ENCODE measurements at places on chromosomes 12 and 14.

GRCh38 chr12:70487440-70487839 is 121.3 kb downstream of the KCNMB4 start:
- DNase-seq, result no peak

GRCh38 chr14:103378038-103378854 is 7.0 kb upstream of the MARK3 start:
- peak; percentile 99 for DNase-seq

- DNase-seq, result no peak
These were observed 155.8 kb downstream of the RIMBP2 start for GRCh38 chr12:130560321-130560720.

GRCh38 chr12:27572486-27573255 is 48.7 kb downstream of the PPFIBP1 start:
- DNase-seq, result no peak

DNA sequence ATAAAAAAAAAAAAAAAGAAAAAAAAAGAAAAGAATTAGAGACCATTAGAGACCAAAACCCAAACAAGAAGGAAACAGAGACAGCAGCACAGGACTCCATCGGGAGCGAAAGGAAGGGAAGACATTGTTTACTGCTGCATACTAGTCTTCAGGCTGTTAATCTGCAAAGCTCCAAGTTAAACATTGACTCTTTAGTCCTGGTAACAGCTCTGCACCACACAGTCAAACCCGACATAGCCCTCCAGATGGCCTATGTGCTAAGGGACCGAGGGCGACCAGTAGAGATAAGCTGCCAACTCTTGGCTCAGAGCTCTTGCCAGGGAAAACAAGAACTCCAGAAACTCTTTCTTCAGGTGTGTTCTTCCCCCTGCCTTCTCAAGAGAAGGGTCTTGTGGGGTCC is 7.8 kb downstream of the P2RX4 start:
- no peak for DNase-seq

DNA sequence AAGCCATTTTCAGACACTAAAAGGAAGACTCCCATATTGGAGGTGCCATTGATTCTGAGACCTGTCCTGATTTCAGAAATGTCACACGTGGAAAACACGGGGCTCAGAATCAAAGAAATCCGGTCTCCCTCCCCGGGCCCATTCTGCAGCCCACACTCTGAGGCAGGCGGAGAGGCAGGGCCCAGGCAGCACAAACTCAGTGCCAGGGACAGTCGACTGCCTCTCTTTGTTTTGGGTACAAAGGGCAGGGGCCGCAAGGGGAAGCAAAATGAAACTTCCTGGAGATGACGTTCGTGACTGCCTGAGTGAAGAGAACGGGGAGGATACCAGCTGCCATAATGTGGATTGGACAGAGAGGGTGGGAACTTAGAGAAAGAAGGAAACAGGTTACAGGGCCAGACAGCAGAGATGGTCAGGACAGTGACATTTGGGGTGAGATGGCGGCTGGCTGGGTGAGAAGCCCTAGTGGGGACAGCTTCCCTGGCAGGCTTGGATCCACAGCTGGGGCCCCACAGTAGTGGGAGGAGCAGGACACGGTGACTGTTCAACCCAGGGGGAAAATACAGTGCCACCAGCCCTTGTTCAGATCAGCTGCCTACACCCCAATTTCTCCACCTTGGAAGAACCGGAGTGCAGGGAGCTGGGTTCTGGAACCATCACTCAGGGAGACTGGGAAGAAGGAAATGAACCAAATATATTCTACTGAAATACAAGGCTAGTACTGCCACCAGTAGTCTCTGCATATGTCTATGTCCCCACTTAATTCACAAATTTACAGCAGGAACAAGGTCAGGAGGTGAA is 8.1 kb downstream of the GAPDH start:
- DNase-seq, result no peak

GRCh38 chr12:32997471-32997870 is 100.9 kb upstream of the PKP2 start:
- DNase-seq, result no peak

- no peak for DNase-seq
These were observed 1.0 kb downstream of the KCNA1 start for GRCh38 chr12:4910502-4911315.

DNA sequence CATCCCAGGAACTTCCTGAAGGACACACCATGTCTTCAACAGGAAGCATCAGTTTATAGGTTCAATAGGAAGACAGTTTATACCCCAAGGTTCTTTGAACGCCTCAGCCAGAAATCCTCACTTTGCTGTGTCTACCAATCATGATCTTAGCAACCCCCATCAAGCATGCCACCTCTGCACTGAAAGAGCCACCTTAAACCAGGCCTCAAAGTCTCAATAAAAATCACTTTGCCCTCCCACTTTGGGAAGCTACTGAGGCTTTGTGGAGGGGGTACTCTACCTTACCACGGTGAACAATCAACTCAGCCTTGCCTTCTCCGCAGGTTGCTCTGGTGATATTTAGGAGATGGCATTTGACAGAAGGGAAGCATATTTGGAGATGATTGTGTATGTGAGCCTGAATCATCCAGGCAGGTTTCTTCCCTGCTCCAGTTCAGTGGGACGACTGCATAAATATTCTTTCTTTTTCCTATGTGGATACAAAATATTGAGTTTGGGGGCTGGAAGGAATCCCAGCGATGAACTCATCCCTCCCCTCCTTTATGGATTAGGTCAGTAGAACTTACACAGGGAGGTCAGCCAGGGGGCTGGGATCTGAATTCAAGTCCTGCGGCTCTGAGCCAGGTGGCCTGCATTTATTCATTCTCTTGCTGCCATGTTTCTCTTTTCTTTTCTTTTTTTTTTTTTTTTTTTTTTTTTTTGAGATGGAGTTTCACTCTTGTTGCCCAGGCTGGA is 42.8 kb upstream of the VASH1 start:
- no peak for DNase-seq

- no peak for DNase-seq
These were observed 26.4 kb upstream of the GPR132 start for GRCh38 chr14:105091517-105092170.

DNA sequence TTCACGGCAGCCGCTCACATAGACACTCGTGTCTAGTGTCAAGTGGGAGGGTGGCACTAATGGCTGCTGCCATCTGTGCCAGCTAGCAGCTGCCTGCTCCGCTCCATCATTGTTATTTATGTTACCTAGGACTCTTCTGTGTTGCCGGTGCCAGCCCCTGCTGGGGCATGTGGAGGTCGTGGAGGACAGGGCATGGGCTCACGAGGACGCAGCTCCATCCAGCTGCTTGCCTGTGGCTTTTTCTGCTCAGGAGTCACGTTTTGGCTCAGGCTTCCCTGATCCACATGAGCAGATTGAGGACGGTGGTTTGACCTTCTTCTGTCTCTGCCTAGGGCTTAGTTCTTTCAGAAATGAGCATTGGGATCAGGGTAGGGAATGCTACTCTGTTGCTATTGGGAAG is 31.2 kb downstream of the TPCN1 start:
- DNase-seq, result no peak

DNA sequence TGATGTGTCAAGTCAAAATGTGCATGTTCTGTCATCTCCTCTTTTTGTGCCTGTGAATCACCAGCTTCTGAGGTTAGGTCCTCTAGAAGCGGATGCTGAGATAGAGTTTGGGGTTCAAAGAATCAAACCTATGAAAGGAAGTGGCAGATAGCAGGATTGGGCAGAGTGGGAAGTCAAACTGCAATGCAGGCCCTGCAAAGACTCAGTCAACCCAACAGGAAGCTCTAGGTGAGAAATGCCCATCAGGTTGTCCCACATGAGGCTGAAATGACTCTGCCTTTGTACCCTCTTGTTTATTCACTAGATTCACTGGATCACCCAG is 4.5 kb upstream of the MIA2 start:
- no peak for DNase-seq

DNA sequence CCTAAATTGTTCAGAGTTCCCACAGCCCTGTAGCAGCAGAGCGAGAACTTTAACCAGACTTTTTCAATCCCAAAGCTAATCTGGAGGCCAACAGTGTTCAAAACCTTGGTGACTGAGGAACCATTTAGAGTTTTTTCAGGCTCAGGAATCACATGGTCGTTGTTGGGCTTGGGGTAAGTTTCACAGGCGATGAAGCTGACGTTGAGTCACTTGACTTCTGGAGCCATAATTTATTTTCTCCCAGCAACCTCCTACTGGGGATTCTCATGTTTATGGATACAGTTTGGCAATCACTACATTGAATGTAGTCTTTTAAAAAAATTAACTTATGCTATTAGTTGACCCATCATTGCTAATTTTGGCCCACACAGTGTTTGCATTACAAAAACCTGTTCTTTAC is 34.5 kb downstream of the SSPN start:
- no peak for DNase-seq

DNA sequence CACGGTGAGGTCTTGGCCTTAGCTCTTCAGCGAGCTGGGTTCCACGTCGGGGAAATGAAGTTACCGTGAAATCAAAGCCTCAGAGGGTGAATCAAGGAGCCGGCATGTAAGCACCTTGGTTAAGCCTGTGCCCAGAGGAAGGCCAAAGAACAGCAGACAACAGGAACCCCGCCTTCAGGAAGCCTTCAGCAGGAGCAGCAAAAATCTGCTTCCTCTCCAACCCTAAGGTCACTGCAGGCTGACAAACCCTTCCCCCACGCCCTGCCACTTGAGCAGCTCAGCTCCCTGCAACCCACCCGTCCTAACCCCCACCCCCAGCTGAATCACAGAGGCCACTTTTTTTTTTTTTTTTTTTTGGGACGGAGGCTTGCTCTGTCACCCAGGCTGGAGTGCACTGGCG is 72.9 kb upstream of the LTA4H start:
- DNase-seq, result no peak

DNA sequence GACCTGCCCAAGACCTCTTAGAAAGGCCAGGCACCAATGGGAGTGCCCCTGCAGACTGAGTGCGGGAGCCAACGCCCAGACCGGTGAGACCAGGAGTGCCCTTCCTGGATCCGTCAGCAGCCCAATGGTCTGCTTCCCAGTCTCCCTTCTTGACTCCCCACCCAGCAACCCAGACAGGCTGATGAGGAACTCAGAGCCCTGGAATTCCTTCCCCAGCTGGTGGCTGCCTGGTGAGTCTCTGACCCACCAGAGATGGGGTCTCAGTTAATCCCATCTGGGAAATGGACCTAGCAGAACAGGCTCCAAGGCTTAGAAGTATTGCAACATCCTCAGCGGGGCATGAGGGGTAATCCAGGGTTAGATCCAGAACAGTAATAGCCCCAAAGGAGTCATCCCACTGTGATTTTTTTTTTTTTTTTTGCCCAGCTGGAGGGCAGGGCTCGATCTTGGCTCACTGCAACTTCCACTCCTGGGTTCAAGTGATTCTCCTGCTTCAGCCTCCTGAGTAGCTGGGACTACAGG is 1.5 kb upstream of the RASAL1 start:
- no peak for DNase-seq

DNA sequence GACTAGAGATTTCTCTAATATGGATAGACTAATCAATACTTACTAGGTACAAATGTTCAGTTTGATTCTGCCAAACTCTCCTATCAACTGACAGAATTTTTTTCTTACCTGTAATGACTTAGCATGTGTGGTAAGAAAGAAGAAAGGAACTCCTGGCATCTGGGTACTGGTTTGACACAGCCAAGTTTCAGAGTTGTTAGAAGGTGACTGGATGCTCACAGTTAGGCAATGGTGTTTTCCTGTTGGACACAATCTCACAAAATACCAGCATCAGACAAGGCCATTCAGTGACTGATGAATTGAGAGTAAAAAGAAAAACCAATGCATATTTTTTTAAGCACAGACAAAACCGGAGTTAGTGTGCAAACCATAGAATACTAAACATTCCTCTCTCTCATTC is 4.2 kb downstream of the MUCL1 start:
- no peak for DNase-seq

GRCh38 chr12:108842361-108842760 is 15.0 kb downstream of the SSH1 start:
- DNase-seq, result no peak

GRCh38 chr14:20278414-20278813 is 27.3 kb downstream of the TTC5 start:
- DNase-seq, result peak; percentile 5

DNA sequence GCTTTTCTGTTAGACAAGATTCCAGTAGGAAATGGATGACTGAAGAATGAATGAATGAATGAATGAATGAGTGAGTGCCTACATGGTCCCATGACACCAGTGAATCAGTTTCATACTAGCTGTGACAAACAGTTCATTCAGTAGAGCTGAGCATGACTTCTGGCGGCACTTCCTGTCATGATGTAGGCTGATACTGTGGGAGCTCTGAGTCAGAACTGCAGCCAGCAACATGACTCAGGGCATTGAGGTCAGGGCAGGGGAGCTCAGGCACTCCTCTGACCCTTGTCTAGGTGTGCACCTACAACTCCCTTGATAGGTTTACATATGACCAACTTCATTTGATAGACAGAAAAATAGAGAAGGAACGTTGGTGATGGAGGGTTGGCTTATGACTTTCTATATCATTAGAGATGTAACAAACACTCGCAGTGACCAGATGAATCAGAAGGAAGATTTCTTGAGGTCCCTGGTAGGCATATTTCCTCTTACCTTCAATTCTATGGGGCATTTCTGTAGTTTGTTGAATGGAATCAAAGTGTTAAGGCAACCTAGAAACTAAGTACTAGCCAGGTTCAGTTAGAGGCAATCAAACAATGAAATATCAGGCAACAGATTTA is 139.3 kb upstream of the ARHGAP5 start:
- peak; percentile 77 for DNase-seq

GRCh38 chr12:75917715-75918114 is 113.9 kb downstream of the PHLDA1 start:
- DNase-seq, result no peak

- no peak for DNase-seq
These were observed 174.1 kb upstream of the PDZRN4 start for GRCh38 chr12:41013881-41014642.

- DNase-seq, result no peak
These were observed 140.5 kb downstream of the SMOC1 start for GRCh38 chr14:70019695-70020094.

GRCh38 chr12:71686658-71687025 is 760 bp downstream of the TMEM19 start:
- DNase-seq, result no peak

DNA sequence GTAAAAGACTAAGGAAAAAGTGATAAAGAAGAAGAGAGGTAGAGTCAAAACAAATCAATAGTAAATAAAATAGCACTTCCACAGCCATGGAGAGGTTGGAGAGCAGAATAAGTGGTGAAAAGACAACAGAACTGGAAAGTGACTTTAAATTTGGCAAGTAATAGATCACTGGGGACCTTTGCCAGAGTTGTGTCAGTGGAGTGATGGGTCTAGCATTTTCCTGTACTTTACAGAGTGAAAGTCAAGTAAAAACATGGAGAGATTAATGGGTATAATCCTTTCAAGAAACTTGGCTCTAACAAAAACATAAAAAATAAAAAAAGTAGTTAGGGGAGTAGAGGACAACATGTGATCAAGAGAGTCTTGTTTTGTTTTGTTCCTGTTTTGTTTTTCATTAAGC is 502.2 kb upstream of the RPL10L start:
- DNase-seq, result no peak
